ENCODE measurements at places on chromosomes 2 and 18.
A peak's percentile ranks its signal among the peaks of the same experiment; 100 is the strongest.

DNA sequence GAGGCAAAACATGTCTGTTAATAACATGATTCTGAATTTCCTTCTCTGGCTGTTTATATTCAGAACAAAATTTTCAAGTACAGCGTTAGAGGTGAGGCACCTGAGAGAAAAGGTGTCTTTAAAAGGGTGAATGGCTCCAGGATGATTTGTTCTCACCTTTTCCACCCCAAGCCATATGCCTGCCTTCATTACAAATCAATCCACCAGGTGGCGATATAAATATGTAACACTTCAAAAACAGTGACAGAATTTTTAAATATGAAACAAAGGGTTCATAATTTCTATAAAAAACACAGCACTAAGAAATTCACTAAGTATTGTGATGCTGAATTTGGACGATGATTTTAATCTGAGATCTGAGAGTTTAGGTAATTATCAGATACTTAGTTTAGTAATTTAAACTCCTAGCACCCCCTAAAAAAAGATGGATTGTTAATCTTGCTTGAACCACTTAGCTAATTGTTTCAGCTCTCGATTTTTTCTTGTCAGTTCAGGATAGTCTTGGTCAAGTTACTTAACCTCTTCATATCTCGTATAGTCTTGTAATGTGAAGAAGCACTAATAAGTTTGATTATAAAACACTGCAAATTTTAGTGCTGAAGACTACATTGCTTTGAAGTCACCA, 528.8 kb downstream of the CPS1 start:
- no peak for DNase-seq

- DNase-seq: no peak
These were observed 294.9 kb upstream of the SYT4 start for GRCh38 chr18:43572163-43572562.

DNA sequence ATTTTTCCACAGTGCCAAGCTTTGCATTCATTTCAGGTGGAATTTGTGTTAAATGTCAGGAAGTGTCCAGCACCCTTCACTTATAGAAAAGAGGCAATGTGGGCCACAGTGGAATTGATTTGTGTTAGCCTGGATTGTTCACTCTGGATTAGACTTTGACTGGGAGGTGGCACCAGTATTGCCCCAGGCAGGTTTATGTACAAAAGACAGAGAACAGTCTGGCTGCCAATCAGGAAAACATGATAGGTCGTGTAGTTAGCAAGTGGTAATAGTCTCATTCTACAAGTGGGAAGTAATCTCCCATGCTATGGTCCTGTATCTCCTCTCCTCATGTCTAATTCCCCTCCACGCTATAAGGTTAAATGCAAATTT, 45.6 kb downstream of the RAB27B start:
- peak; percentile 67 for DNase-seq

DNA sequence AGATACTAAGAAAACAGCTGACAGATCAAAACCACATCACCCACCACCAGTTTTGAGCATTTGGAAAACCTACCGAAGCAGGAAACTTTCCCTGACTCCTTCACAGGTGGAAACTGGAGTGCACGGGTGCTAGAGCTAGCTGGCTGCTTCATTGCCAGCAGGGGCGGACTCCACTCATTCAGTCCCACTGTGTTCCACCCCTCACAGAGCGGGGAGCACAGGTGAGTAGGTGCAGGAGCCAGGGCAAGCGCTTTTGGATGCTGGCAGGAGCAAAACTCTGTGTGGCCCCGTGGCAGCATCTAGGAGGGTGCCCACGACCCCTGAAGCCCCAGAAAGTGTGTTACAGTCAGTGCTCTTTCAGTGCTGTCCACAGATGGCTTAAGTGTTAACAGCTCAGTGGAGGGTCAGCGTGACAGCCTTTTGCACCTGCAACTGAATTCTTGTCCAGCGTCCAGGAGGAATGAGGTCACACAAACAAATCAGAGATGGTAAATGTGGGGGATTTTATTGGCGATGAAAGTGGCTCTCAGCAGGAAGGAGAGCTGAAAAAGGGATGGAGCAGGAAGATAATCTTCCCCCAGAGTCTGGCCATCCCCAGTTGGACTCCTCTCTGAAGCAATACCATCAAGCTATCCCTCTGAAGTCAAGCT, 71.1 kb downstream of the TMEM163 start:
- DNase-seq: no peak

- DNase-seq: no peak
These were observed 264.1 kb upstream of the FN1 start for GRCh38 chr2:215699700-215700538.

- DNase-seq: no peak
These were observed 56.4 kb downstream of the STK25 start for GRCh38 chr2:241451840-241452506.

GRCh38 chr2:72326759-72327158, 179.1 kb upstream of the CYP26B1 start:
- DNase-seq: no peak

GRCh38 chr2:111031546-111032478, 88.9 kb upstream of the BCL2L11 start:
- no peak for DNase-seq

GRCh38 chr2:25251071-25251421, 82.7 kb upstream of the POMC start:
- no peak for DNase-seq

- DNase-seq: no peak
These were observed 21.6 kb upstream of the SLC20A1 start for GRCh38 chr2:112623913-112624777.

- peak; percentile 37 for DNase-seq
These were observed 169.1 kb downstream of the ATAD2B start for GRCh38 chr2:23757686-23758433.

- no peak for DNase-seq
These were observed 41.9 kb upstream of the ODC1 start for GRCh38 chr2:10489842-10490555.

GRCh38 chr2:8629402-8629801, 52.5 kb upstream of the ID2 start:
- no peak for DNase-seq

- DNase-seq: no peak
These were observed 108.4 kb upstream of the CDC42EP3 start for GRCh38 chr2:37779611-37780386.

DNA sequence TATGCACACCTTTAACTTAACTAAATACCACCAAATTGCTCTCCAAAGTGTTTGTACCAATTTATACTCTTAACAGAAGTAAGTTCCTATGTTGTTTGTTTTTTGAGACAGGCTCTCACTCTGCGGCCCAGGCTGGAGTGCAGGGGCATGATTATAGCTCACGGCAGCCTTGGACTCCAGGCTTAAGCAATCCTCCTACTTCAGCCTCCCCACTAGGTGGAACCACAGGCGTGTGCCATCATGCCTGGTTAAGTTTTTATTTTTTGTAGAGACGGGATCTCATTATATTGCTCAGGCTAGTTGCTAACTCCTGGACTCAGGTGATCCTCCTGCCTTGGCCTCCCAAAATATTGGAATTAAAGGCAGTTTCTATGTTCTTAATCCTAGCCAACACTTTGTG, 13.1 kb upstream of the NAB1 start:
- DNase-seq: no peak

DNA sequence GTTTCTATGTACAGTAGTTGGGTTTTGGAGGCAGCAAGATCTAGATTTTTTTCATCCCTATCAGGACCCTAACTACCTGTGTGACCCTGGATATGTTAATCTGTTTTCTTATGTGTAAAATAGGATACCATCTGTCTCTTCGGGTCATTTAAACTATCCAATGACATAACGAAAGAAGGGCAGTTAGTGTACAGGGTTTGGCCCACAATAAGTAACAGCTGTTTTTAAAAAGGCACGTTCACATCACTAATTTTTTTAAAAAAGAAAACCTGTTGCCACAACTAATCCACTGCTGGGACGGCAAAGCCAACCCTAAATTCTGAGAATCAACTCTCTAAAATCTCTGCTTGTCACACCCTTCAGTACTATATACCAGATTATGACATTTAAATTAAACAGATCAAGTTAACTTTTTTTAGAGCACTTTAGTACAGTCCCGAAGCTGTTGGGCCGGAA, 869 bp downstream of the USP40 start:
- DNase-seq: no peak

DNA sequence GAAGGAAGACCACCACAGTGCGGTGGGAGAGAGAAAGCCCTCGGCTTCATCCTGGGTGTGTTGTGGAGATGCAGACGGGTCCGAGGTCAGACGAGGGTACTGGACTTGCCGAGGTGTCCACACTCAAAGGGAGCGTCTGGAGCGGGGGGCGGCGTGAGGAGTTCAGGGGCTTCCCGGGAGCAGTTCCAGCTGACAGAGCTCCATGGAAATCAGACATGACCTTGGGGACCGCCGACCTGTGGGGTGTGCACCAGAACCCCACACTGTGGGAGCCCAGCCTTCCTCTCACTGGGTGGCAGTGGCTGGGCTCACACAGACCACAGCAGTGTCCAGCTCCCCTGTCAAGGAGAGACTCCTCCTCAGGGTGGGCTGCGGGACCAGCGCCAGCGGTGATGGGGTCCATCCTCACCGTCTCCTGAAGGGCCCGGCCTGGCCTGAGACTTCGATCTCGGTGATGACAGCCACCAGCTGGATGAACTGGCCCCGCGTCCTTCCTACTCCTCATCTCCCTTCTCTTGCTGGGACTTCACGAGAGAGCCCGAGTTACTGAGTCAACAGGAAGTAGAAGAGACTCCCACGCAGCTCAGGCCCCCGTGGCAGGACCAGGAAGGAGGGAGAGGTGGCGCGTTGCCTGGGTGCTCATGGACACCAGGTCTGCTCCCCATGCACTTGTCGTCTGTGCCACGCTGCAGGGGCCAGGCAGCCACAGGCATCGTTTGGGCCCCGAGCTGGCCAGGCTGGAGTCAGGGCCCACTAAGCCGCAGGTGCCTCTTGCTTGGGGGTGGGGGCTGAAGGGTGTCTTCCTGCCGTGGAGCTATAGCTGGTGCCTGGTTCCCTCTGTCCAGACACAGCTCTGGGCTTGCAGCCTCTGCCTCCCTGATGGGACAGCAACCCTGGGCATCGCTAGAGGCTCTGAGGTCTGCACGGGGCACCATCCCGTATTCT, 101.9 kb upstream of the CTDP1 start:
- DNase-seq: no peak

- DNase-seq: no peak
These were observed 10.2 kb downstream of the MLPH start for GRCh38 chr2:237497009-237497837.

DNA sequence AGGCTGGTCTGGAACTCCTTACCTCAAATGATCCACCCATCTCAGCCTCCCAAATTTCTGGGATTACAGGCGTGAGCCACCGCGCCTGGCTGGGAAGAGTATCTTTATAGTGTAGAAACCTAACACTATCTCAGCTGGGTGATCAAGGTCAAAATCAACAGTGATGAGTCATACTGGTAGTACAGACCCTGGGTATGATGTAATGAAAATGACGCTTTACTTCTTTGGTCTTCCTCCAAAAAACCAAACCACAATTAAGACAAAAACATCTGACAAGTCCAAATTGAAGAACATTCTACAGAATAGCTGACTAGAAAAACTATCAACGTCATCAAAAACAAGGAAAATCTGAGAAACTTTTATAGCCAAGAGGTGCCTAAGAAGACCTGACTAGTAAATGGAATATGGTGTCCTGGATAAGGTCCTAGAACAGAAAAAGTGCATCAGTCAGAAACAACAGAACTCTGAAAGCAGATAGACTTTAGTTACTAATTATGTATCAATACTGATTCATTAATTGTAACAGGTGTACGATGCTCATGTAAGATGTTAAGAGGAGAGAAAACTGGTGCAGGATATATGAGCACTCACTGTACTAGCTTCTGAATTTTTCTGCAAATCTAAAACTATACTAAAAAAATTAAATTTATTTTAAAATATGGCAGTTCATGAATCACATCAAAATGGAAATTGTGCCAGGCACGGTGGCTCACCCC, 25.4 kb downstream of the PDCL3 start:
- no peak for DNase-seq

- DNase-seq: no peak
These were observed 215.4 kb downstream of the MYCN start for GRCh38 chr2:16155766-16156165.
